ENCODE measurements at places on chromosomes 4 and X. TPM values are rescaled to one million over a fixed set of nuclear protein-coding genes. Genes with fewer than 3 reads are reported as not detected.

Gene CCNB3
- not detected for total RNA-seq

- DNase-seq = no peak
- no peaks in the 10 kb centered on the region for H3K27me3 ChIP-seq
- H3K36me3 ChIP-seq = no peaks in the 10 kb centered on the region
- peaks cover 2% of the 10 kb centered on the region for H3K4me1 ChIP-seq
These were observed 6.0 kb downstream of the GALNT7 start for GRCh38 chr4:173174594-173175012.

- H3K27ac ChIP-seq = no peak overlapping the region
- no peaks in the 10 kb centered on the region for H3K36me3 ChIP-seq
- no peaks in the 10 kb centered on the region for H3K27me3 ChIP-seq
- H3K4me1 ChIP-seq = no peaks in the 10 kb centered on the region
These were observed 234.0 kb upstream of the VCX3A start for GRCh38 chrX:6768881-6769280.

Gene SAP30
- 14.8 TPM for total RNA-seq

Gene STIM2
- 40.2 TPM for total RNA-seq

GRCh38 chr4:82643994-82644733 lies 82.4 kb upstream of the TMEM150C start:
- no peak for DNase-seq
- peaks cover 15% of the 10 kb centered on the region for H3K4me1 ChIP-seq
- no peak overlapping the region for H3K27ac ChIP-seq
- H3K27me3 ChIP-seq = no peaks in the 10 kb centered on the region

DNA sequence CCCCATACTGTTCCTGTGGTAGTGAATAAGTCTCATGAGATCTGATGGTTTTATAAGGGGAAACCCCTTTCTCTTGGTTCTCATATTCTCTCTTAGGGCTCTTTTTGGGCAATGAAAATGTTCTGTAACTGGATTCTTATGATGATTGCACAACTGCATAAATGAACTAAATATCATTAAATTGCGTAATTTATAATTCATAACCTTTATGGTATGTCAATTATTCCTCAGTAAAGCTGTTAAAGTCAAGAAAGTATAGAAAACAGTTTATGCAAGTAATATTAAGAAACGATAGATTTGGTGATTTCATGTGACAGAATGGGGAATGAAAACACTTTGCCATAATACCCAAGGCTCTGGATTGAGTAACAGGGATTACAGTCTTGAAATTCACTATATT lies 33.5 kb upstream of the SPANXD start:
- no peaks in the 10 kb centered on the region for H3K4me1 ChIP-seq
- DNase-seq = no peak
- no peaks in the 10 kb centered on the region for H3K27me3 ChIP-seq
- H3K36me3 ChIP-seq = no peaks in the 10 kb centered on the region
- H3K4me3 ChIP-seq = no peak overlapping the region
